ENCODE measurements at places on chromosomes 2 and 18.

DNA sequence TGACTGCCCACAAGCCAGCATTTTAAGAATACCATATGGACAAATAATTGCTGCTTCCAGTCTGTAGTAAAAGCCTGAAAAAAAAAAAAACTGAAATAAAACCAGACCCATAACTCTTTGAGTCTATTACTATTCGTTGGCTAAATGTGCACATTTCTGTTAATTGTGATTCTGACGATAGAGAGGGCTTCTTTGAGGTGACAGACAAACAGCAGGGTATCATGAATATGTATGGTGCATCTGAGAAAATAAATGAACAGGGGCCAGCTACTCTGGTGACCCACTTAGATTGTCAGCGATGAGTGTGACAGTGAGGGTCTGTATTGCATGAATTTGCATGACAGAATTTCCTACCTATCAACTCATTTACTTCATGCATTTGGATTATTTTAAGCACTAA, 427.8 kb upstream of the SOX11 start:
- no peak for DNase-seq

GRCh38 chr2:147468963-147469362, 375.9 kb upstream of the ACVR2A start:
- no peak for DNase-seq

GRCh38 chr2:71566372-71566771, 113.0 kb downstream of the DYSF start:
- no peak for DNase-seq

GRCh38 chr2:102065675-102066252, 74.0 kb downstream of the IL1R2 start:
- no peak for DNase-seq

DNA sequence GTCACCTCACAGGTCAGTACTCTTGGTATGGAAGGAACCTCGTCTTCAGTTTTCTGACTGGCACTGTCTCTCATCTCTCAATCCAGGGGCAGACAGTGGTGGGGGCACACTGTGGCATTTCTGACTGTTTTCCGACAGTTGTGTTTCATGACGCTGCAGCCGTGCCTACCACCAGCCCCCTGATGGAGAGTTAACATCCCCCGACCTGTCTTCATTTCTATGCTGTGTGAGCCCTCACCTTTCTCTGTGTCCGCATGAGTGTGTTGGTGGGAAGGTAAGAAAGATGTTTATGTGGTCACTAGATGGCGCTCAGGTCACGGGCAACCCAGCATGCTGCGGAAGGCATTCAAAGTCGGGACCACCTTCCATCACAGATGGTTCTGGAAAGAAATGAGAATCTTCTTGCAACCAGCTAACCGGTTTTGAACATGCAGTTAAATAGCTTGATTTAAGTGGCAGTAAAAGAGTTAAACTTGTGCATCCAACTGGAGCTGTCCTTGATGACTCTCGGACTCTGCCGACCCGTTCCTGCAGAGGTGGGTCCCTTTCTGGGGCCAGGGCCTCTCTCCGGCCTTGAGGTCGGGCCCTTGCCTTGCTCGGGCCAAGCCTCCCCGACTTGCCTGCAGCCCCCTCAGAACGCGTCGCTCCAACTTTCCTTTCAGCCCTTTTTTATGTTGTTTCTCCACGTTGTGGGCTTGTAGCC, 92.4 kb downstream of the DYSF start:
- peak; percentile 12 for DNase-seq

DNA sequence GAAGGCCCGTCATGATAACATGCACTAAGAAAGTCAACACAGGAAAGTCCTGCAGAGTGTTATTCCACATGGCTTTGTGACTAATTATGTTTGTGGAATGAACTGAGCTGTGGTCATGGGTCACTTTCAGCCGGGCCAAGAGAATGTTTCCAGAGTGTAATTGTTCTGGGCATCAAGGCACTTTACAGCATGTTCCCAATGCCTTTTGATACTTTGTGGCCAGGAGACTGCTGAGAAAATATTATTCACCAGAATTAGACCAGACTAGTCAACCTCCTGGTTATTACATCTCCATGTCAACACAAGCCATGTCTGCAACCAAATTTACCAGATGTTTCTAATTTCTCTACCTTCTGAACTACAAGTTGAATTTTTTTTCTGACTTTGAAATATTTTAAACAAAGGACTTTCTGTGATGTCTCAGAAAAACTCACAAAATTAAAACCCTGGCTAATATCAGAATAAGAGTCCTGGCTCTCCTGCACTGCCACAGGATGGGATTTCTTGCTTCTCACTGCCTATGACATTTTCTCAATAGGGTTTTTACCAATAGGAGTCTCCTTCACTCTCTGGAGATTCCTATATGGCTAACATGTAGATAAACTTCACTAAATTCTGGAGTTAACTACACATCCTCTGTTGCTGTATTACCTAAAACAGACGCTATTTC, 90.6 kb upstream of the WDR75 start:
- no peak for DNase-seq

- DNase-seq, result no peak
These were observed 3.4 kb downstream of the HS6ST1 start for GRCh38 chr2:128315122-128315828.

DNA sequence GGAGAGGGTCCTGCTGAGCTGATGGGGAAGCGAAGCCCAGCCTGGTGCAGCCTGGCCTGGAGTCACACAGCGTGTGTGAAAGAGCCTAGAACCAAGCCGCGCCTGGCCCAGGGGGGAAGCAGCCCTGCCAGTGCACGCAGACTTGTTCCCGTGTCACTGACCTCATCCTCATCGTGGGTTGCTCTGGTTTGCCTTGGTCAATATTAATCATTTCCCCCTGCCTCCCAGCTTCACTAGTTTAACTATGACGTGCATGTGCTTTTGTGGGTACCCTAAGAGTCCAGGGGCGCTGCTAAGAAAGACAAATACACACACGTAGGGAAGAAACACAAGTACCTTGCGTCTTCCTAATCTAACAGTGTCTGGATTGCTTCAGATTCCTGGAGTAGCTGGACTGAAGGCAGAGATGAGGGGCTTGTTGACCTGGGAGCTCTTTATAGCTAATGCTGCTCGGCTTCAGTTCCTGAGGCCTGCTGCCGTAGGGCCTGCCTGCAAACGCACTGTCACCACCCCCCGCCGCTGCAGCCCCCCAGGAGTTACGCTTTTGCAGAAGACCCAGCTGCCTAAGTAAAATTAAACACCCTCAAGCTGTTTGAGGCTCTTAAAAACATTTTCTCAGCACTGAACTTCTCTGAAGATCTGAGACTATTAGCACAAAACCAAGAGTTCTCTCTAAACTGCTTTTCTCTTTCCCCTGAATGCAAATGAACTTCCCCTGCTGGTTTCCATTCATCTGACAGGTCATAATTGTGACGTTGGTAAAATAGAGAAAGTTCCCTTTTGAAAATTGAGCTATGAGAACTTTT, 159.2 kb downstream of the FAM210A start:
- DNase-seq, result no peak

- DNase-seq, result no peak
These were observed 230.8 kb downstream of the ATAD2B start for GRCh38 chr2:23695890-23696751.

GRCh38 chr2:145691659-145692058, 1171.7 kb upstream of the ZEB2 start:
- no peak for DNase-seq

GRCh38 chr2:118535818-118536212, 311.6 kb downstream of the EN1 start:
- no peak for DNase-seq

GRCh38 chr2:61763605-61764034, 90.2 kb downstream of the FAM161A start:
- peak; percentile 3 for DNase-seq

DNA sequence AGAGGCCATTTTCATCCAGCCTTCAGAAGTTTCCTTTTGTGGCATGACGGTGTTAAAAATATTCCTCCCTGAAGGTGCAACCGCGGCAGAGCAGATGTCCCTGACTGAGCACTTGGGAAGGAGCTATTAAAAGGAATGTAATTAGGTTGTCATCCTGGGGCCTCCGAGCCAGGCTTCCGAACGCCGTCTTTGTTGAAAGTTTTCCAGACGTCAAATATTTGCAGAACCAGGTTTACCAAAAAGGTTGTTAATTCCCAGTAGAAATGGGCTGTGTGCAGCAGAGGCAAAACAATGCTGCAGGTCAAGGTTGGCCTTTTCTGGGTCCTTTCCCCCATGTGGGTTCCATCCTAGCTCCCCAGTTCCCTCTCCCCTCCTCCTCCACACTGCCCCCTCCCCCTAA, 110.0 kb upstream of the STPG4 start:
- no peak for DNase-seq

DNA sequence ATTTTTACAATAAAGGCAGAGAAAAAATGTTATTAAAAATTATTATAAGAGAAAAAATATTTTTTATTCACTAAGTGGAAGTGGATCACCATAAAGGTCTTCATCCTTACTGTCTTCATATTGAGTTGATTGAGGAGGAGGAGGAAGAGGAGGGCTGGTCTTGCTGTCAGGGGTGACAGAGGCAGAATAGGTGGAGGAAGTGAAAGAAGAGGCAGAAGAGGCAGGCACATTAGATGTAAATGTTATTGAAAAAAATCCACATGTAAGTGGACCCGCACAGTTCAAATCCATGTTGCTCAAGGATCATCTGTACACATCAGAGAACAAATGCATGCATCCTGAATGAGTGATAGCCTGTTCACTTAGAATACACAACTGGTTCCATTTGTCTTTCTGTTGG, 6.4 kb upstream of the SPATS2L start:
- DNase-seq, result no peak

- no peak for DNase-seq
These were observed 936.0 kb downstream of the CNTNAP5 start for GRCh38 chr2:124961132-124961531.

- no peak for DNase-seq
These were observed 218.5 kb downstream of the TRIB2 start for GRCh38 chr2:12935222-12935621.

GRCh38 chr18:839224-840022, 27.4 kb upstream of the YES1 start:
- DNase-seq, result peak; percentile 71

DNA sequence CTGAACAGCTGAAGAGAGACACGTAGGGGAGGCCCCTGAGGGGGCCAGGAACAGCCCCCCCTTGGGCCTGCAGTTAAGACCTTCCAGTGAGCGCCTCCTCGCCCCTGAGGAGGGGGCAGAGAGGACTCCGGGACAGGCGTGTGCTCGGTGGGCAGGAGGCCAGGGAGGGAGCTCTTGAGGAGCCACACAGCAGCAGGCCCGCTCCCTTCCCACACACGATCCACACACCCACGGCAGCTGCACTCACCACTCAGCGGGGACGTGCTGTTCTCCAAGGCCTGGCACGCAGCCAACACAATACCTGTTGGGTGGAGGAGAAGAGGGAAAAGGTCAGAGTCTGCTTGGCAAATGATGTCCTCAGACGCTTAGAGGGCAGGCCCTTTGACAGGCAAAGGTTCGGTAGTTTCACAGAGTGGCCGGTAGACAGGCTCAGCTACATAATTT, 39.0 kb downstream of the TGFA start:
- DNase-seq, result no peak

DNA sequence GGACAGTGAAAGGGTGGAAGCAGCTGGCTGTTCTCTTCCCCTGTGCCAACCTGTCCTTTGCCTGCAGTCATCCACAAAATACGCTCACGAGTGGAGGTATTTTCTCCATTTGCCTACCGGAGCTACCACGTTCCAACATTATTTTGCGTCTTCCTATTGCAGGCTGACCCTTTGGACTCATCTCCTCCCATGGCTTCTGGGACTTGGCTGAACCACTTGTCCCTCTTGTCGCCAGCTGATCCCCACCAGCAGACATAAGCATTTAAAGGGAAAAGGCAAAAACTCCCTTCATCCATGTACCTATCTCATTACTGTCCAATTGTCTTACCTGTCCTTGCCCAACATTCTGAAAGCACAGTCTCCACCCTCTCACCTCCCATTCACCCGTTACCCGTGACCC, 13.0 kb downstream of the C2orf74 start:
- no peak for DNase-seq

DNA sequence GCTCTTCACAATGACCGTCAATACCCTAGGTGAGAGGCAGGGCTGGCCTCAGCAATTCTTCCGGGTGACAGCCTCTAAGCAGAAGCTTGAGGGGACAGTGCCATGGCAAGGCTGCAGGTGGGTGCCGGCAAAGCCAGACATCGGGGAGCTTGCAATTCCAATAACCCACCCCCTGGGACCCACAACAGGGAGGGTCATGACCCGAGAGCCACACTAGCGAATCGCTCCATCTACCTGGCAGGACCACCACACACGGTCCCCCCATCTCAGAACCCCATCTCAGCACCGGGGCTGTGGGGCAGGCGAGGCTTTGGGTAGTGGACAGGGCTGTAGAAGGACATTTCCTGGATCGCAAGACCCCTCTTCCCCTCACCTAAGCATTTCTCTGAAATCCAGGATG, 177.2 kb downstream of the ACKR3 start:
- no peak for DNase-seq

DNA sequence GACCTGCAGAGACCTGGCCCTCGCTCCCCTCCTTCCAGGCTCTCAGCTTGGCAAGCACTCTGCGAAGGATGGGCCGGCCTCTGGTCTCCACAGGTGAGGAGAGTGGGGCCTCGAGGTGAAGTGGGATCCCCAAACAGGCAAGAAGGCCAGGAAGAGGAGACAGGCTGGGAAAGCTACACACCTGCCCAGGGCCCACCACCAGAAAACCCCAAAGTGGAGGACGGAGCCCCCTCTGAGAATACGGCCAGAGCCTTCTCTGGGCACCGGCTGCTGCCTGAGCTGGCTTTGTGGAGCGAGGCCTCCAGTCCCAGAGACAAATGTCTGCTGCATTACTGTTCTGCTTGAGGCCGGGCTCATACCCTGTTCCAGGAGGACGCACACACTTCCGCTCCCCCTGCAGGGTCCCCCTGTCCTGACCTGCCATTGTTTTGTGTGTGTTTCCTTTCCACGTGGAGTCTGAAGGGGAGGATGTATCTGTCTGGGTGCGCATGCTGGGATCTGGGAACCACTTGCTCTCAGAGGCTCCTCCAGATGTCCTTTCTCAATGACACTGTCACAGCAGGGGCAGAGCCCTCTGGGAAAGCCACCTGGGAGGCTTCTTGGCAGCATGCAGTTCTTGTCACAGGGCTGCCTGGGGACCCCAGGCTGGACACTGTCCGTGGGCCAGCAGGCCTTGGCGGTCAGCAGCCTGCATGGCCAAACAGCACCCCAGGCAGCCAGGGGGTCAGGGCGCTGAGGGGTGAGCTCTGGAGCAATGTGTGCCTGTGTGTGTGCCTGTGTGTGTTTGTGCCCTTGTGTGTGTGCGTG, 20.8 kb downstream of the KCNF1 start:
- no peak for DNase-seq

GRCh38 chr18:77092104-77093066, 40.2 kb downstream of the MBP start:
- DNase-seq, result no peak

GRCh38 chr2:29620890-29621289, 300.5 kb downstream of the ALK start:
- DNase-seq, result no peak

GRCh38 chr2:8566155-8566670, 115.6 kb upstream of the ID2 start:
- DNase-seq, result no peak
